ENCODE measurements at places on chromosomes 1 and 21.
A peak's percentile ranks its signal among the peaks of the same experiment; 100 is the strongest.

DNA sequence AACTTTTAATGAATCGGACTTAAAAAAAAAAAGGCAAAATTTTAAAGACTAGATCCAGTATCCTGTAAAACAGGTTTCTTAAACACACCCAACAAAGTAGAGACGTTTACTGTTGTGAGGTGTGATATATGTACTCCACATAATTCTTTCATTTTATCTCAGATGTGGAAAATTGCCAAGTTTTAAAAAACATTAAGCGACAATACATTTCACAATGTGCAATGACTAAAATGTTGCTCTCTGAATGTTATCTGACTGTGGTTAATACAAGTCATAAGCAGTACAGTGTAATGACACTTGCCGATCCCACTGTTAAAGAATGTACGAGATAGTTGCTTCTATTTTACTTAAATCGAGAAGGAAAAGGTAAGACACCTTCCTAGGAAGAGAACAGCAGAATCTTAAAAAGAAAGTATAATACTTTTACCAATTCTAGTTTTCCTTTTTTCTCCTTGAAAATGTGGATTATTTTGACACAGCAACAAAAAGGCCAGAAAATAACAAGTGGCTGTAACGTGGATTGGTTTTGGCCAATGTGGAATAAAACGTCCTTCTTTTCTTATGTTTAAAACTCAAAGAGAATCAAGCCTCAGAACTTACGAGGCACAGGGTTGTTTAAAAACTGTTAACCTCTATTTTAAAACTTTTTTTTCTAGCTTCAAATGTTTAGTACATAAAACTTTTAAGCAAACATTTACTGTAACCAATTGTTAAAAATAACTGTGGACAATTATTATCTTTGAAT is 51.4 kb downstream of the TP53BP2 start:
- DNase-seq: no peak

- DNase-seq: peak; percentile 54
Observed at GRCh38 chr1:247415423-247416361, at the start of gene NLRP3. Gene NLRP3, plus strand, starts transcription at chr1:247416173. Its CDS starts 2,628 bp downstream, at chr1:247418801.

GRCh38 chr1:29974316-29974724 is 738.0 kb downstream of the PTPRU start:
- no peak for DNase-seq

GRCh38 chr1:150621497-150622302 is 7.7 kb downstream of the ENSA start:
- DNase-seq: peak; percentile 62

- DNase-seq: no peak
Observed at GRCh38 chr1:208731981-208732821, 488.0 kb upstream of the PLXNA2 start.

DNA sequence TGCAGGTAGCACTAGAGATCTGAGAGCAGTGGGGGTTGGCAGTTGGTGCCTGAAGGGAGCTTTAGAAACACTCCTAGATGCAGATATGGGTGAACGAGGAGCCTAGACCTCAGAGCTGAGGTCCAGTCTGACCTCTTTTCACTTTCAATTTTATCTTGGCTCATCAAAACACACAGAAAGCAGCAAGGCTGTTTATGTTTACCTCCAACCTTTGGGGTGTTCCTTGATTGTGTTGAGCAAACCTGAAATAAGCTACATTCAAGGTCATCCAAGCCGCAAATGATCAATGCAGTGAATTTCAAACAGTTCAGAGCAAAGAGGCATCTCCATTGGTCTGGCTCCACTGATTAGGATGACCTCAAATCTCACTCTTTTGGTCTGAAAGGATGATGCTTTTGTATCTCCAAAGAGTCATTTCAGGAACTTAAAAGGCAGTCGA is 1.3 kb downstream of the LY9 start:
- DNase-seq: no peak

- no peak for DNase-seq
Observed at GRCh38 chr1:70542856-70543255, 131.8 kb downstream of the CTH start.

GRCh38 chr1:173148971-173149370 is 58.2 kb downstream of the TNFSF4 start:
- no peak for DNase-seq

DNA sequence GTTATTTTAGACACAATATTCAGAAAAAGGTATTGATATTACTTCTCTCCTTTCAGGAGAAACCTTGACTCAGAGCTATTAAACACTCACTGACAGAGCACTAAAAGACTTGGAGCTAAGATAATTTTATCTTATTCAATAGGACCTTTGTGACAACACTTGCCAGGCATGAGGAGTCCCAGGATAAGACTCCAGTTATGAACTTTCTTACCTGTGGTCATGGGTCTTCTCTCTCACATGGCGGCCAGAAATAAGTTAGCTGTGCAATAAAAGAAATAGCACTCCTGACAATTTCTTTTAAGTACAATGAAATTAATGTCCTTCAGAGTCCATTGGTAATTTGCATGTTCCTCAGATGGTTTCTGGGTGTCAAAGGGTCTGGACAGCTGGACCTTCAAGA is 382.1 kb downstream of the BRINP3 start:
- DNase-seq: no peak

GRCh38 chr1:218967836-218968235 is 205.8 kb upstream of the LYPLAL1 start:
- DNase-seq: no peak

DNA sequence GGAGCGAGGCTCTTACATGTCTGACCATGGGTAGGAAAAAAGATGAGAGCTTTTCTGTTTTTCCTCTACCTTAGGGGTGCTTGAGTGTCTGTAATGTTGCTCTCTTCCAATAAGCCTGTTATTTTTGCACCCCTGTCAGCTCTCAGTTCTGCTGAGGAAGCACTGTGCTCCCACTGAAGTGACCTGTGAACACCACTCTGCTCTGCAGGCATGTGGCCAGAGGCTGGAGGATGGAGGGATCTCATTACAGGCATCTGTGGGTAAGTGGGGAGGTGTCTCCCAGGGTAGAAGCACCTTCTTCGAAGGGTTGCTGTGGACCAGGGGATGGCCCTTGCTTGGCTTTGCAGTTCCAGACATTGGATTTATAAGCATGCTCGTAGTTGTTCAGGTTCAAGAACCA is 56.8 kb upstream of the RBM15 start:
- no peak for DNase-seq

DNA sequence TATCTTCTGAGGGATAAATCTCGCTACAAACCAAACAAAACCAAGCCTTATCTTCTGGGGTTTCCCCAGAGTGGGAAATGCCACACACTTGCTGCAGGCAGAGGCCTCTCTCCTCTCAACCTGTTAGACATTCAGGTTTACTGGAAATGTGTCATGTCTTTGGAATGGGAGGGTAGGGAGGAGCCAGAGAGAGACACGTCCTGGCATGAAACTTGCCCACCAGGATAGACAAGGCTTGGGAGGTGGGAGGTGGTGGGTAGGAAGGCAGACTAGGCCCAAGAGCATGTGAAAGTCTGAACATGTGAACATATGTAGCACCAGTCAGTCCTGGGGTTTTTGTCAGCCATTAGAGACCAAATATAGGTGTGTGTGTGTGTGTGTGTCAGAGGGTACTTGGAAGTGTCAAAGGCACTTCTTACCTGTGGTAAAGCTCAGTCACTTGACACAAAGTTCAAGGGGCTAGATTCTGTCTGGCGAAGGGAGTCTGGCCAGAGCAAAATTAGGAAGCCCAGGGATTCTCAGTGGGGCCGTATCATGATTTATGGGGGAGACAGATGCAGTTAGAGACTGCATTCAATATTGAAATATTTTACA is 32.4 kb upstream of the PIGC start:
- DNase-seq: no peak

- no peak for DNase-seq
Observed at GRCh38 chr1:227958617-227959324, 11.0 kb upstream of the WNT9A start.

DNA sequence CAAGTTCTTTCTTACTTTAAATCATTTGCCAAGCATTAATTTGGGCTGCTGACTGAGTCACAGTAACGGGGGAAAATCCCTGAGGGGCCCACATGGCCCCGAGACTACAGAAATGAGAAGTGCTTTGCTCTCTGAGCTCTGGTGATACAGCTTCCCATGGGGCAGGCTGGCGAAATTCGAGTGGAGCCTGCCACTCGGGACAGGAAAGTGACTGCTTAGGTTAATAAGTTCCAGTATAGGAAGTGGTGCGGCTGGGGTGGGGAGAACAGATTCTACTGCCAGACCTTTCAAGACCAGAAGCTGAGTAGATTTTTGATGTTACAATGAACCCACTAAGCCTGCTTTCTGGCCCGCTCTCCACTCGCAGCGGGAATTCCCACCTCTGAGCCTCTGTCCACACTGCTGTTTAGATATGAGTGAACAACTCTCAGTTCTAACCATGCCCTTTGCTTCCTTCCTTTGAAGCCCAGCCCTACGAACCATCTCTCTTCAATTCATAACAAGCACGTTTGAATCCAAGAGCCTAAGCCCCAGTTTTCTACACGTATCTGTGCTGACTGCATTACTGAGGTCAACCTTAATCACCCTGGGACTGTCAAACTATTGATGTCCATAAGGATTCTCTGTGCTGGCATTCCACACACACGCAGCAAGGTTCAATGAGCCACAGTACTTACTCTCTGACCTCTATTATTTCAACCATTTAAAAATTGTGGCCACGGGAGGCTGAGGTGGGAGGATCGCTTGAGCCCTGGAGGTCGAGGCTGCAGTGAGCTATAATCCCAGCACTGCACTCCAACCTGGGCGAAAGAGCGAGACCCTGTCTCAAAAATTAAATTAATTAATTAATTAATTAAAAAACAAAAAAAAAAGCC is 9.6 kb downstream of the ZBTB17 start:
- DNase-seq: peak; percentile 87

- DNase-seq: no peak
Observed at GRCh38 chr1:219279017-219279770, 105.5 kb downstream of the LYPLAL1 start.

DNA sequence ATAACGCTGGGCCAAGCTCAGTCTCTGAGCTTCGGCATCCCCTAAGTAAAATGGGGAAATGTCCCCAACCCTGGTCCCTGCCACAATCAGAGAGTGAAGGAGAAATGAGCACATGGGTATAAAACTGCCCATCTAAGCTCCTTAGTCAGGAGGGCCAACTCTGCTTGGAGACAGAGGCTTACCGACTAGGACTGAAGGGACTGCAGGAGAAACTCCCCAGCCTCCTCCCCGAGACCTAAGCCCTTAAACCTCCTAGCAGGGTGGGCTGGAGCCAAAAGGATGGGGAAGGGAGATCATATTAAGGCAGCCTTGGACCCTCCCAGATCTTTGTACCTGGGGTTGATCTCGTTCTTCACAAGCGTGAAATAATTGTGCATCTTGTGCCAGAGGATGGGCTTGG is 5.5 kb downstream of the ETNK2 start:
- no peak for DNase-seq

GRCh38 chr1:113185463-113186104 is 112.6 kb downstream of the LRIG2 start:
- no peak for DNase-seq

GRCh38 chr1:93519199-93519829 is 71.4 kb downstream of the FNBP1L start:
- no peak for DNase-seq

GRCh38 chr21:41428847-41429246 is 2.8 kb downstream of the MX1 start:
- DNase-seq: no peak

DNA sequence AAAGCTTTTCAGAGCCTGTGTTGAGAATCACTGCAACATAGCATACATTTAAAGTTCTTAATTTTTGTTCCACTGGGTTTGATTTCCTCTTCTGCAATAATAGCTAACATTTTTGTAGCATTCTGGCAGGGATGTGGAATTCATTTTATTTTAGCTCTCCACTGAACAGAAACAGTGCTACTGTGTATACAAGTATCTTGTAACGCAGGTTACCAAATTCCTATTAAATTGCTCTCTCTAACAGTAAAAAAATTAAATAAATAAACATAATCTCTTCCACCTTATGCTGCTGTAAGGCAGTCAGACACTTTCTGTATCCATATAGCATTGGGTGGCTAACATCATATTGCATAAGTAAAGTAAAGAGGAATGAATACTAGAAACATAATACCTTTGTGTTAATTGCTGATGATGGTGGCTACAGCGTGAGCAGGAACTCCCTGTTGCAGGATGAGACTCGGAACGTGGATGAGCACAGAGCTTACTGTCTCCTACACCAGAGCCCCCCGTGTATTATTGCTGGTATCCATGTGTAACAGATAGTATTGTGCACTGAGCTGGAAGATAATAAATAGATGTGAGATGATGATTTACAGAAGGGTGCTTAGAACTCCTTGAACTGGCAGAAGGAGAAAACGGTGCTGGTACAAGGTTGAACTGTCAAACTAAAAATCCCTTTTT is 276.9 kb upstream of the SNX7 start:
- no peak for DNase-seq

- no peak for DNase-seq
Observed at GRCh38 chr1:184563308-184563707, 176.5 kb downstream of the C1orf21 start.

GRCh38 chr1:78387201-78387600 is 103.6 kb upstream of the PTGFR start:
- DNase-seq: no peak

GRCh38 chr1:81681601-81682266 is 119.0 kb upstream of the ADGRL2 start:
- no peak for DNase-seq

- DNase-seq: no peak
Observed at GRCh38 chr1:107183011-107183410, 42.2 kb downstream of the NTNG1 start.

Data from activated T-cell treated with anti-CD3 and anti-CD28 coated beads, Interleukin-2, amount 50 U/mL, for 24 hours (primary cell).